Activated CD8-positive, alpha-beta memory T cell treated with anti-CD3 and anti-CD28 coated beads, Interleukin-2, amount 10 ng/mL, durations not matched to agents 7 days and 5 days (primary cell): ENCODE measurements at places on chromosomes 7 and 10. TPM values are rescaled to one million over a fixed set of nuclear protein-coding genes. Genes with fewer than 3 reads are reported as not detected.
A peak's percentile ranks its signal among the peaks of the same experiment; 100 is the strongest.

Gene STAG3
- 20.2 TPM for total RNA-seq

Gene MSMB
- not detected for total RNA-seq

Gene DNMBP
- total RNA-seq, result 5.1 TPM

DNA sequence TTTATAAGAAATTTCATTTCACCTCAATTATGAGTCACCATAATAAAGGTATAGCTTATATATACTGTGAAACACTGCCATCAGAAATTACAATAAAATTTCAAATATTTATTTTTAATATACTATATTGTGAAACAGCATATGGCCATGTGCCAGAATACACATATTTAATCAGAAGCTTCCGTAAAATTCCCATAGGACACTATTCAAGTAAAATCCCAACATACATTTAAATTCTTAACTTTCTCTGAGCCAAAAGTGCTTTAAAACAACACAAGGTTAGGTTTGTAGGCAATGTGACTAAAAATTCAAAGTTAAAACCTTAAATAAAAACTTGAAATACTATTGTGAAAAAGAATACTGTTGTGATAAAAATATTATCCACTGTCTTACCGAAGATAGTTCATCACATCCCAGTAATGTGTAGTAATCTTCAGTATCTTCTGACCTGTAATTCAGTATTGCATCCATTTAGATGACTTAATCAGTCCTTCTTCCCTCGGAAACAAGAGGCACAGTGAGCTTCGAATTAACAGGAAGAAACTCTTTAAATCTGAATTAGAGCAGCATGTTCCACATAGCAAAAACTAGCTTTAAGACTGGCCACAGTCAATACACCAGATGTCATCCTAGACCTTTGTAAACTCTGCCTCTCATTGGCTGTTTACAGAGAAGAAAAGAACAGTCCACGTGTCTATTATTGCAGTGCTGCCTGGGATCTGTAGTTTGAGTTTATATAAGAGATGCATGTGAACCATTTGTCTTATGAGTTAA, at the start of gene DNAJC12:
Gene DNAJC12, minus strand, starts transcription at position 648 of the 774 bp plus-strand sequence. Its CDS starts 177 bp downstream, at position 471.
- peaks cover 7% of the 10 kb centered on the region for H3K36me3 ChIP-seq
- peaks cover 17% of the 10 kb centered on the region for H3K4me1 ChIP-seq

DNA sequence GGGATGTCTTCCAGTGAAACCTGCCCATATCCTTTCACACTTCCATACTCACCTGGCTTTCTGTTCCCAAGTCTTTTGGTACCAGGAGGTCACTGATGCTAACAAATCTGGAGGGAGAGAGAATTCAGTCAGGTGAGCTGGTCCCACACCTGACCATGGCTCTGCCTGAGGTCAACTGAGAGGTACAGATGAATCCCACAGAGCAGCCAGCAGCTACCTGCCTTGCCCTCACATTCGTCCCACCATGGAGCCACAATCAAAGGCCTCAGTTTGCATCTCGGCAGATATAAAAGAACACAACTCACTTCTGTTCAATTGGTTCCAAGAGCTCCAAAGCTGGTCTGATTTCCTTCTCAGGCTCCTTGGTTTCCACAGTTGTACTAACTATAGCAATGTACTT, 47.0 kb downstream of the GDI2 start:
- DNase-seq, result no peak
- H3K4me3 ChIP-seq, result no peak overlapping the region

DNA sequence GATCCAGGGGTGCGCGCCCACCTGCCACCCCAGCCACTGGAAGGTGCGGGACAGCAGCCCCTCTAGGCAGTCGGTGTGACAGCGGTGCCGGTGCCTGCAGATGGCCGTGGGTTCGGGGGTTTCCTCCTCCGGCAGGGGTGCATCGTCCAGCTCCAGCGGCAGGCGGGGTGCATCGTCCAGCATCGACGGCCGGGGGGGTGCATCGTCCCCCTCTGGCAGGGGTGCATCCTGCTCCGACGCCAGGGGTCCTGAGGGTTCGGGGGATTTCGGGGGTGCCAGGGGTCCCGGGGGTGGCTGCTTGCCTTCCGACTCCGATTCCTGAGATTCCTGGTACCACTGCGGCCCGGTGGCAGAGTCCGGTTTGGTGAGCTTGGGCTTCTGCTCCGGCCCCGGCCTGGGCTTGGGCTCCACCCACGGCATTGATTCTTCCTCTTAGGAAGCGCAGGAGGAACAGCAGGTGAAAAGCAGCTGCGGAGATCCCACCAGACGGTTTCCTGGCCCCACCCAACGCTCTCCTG, 90.2 kb upstream of the RAB18 start:
- no peak overlapping the region for H3K27ac ChIP-seq
- H3K36me3 ChIP-seq, result no peaks in the 10 kb centered on the region
- H3K4me1 ChIP-seq, result no peaks in the 10 kb centered on the region
- H3K27me3 ChIP-seq, result peaks cover 32% of the 10 kb centered on the region
- no peak overlapping the region for H3K4me3 ChIP-seq

GRCh38 chr10:87092376-87092860, 2.2 kb downstream of the GLUD1 start:
- DNase-seq, result no peak
- H3K27ac ChIP-seq, result peak overlapping the region; percentile 97
- H3K4me3 ChIP-seq, result peak overlapping the region; percentile 95
- H3K36me3 ChIP-seq, result peaks cover 46% of the 10 kb centered on the region
- H3K4me1 ChIP-seq, result peaks cover 58% of the 10 kb centered on the region

DNA sequence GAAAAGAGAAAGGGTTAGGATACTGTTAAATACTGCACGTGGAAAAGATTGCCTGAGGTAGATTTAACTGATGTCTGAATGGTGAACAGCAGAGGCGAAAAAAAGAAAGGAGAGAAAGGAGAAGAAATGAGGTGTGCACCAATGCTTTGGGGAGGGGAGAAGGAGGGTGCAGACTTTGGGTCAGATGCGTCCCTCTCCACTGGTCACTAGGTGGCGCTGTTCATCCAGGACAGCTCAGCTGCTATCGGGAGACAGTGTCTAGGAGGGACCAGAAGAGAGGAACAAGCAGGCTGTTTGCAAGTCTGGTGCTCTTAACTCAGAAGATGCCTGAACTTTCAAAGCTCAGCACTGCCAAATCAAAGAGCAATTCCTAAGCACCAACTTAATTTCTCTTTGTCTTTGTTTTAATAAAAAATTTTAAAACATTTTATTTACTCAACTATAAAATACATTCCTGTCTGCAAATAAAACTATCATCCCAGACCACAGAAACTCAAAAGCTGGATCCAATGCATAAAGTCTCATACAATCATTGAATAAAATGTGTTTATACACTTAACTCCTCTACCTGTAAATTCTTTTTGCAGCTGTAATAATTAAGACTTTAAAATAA, 83.9 kb upstream of the PDLIM1 start:
- DNase-seq, result peak; percentile 85
- peaks cover 7% of the 10 kb centered on the region for H3K4me1 ChIP-seq
- H3K27ac ChIP-seq, result no peak overlapping the region
- H3K27me3 ChIP-seq, result peaks cover 46% of the 10 kb centered on the region
